H9 (cell line): ENCODE measurements at places on chromosomes 2 and 18. TPM values are rescaled to one million over a fixed set of nuclear protein-coding genes. Genes with fewer than 3 reads are reported as not detected.

Gene NAT8
- total RNA-seq, result not detected in 2 replicates

Gene SCN9A
- 1.1 and 1.3 TPM in 2 replicates for total RNA-seq

Gene ANKRD30B
- not detected in 2 replicates for total RNA-seq

Gene MTIF2
- 35.6 and 36.4 TPM in 2 replicates for total RNA-seq

Gene PCARE
- total RNA-seq, result not detected in 2 replicates

Gene EN1
- not detected in 2 replicates for total RNA-seq

Gene MSH2
- total RNA-seq, result 139 and 140 TPM in 2 replicates

Gene PLGLB2
- total RNA-seq, result 0.68 and 1.4 TPM in 2 replicates

Gene FAM237A
- total RNA-seq, result not detected in 2 replicates

Gene MEIS1
- total RNA-seq, result 0.31 and 0.66 TPM in 2 replicates

Gene REG3G
- total RNA-seq, result not detected in 2 replicates

Gene CIDEA
- not detected in 2 replicates for total RNA-seq

Gene RAB6C
- not detected in 2 replicates for total RNA-seq

Gene KLHL29
- 2.1 and 2.4 TPM in 2 replicates for total RNA-seq

Gene DES
- total RNA-seq, result 3.0 and 4.6 TPM in 2 replicates

Gene SPDYA
- total RNA-seq, result 0.52 and 1.1 TPM in 2 replicates

Gene PROM2
- 3.1 and 4.0 TPM in 2 replicates for total RNA-seq
